Activated naive CD8-positive, alpha-beta T cell treated with anti-CD3 and anti-CD28 coated beads for 36 hours (primary cell): ENCODE measurements at places on chromosomes 2 and 18. TPM values are rescaled to one million over a fixed set of nuclear protein-coding genes. Genes with fewer than 3 reads are reported as not detected.
A peak's percentile ranks its signal among the peaks of the same experiment; 100 is the strongest.

- H3K27me3 ChIP-seq, result no peaks in the 10 kb centered on the region
- peaks cover 11% of the 10 kb centered on the region for H3K4me1 ChIP-seq
- peaks cover 4% of the 10 kb centered on the region for H3K36me3 ChIP-seq
- no peak overlapping the region for H3K4me3 ChIP-seq
Observed at GRCh38 chr2:128291161-128291843, 27.4 kb downstream of the HS6ST1 start.

- no peak overlapping the region for H3K4me3 ChIP-seq
- DNase-seq, result no peak
- no peaks in the 10 kb centered on the region for H3K4me1 ChIP-seq
- no peaks in the 10 kb centered on the region for H3K36me3 ChIP-seq
- no peaks in the 10 kb centered on the region for H3K27me3 ChIP-seq
Observed at GRCh38 chr2:203559641-203560040, 24.5 kb upstream of the RAPH1 start.

DNA sequence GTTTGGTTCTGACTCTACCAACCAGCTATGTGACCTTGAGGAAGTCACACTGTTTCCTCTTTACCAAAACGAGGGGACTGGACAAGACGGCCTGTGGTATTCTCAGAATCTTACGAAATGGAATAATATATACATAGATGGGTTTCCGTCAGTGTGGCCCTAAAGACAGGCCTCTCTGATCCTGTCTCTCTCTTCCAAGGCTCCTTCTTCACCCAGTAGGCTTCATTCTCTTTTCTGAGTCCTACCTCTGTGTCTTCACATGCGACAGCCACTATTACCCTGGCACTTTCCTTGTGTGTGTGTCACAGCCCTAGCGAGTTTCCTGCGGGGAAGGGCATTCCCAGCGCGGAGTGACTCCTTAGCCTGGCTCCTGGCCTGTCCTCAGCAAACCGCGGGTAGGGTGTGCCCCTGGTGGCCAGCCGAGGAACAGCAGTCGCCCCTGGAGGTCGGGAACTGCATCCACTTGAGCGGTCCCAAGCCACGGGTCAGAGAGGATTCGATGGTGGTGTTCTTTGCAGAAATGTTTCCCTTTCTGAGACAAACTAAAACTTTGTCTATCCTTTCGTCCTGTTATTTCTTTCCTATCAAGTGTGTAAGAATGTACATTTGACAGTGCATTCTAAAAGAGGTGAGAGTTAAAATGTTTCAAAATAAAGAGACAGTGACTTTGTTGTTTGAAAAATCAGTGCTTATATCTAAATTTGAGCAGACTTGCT, 63.3 kb downstream of the RAB31 start:
- H3K27ac ChIP-seq, result no peak overlapping the region
- peak; percentile 58 for DNase-seq
- no peak overlapping the region for H3K4me3 ChIP-seq
- H3K4me1 ChIP-seq, result no peaks in the 10 kb centered on the region

The SYT4 gene
- not detected for total RNA-seq

DNA sequence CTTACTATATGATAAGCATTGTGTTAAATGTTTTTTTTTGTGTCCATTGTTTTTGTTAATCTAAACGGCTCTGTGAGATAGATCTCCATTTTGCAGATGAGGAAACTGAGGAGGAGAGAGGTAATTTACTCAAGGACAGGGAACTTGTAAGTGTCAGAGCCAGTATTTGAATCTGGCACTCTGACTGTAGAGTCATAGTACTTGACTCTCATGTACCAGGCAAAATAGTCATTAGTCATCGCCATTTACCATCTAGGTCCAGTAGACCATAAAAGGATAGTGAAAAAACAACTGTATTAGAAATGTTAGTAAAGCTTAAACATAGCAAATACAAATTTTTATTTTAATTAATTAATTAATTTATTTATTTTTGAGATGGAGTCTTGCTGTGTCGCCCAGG, 4.8 kb downstream of the PSMD14 start:
- H3K27ac ChIP-seq, result no peak overlapping the region
- no peak for DNase-seq
- peaks cover 41% of the 10 kb centered on the region for H3K4me1 ChIP-seq
- H3K36me3 ChIP-seq, result peaks cover 32% of the 10 kb centered on the region

DNA sequence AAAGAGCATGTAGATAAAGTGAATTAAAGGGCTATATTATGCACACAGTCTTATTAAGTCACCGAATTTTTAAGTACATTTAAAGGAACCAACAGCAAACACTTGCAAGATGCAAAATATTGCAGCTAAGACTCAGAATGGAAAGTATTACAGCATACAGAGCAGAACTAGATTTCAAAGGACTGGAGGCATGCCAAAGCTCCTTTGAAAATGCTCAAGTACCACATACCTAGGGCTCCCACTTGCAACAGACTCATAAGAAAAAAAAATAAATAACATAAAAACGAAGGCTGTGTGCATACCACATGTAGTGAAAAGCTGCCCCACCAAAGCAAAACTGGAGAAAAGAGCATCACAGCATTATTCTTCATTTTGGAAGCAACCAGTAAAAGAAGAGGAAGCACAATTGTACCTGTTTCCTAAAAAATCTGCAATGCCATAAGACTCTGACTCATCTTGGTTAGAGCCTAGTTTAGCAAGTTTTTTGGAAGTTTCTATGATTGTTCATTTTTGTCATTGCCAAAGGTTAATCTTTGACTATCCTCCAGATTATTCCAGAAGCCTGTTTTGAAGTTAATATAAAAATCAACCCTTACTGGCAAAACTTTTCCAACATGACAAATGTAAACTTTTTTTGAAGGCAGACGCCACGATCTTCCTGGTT, 306.0 kb upstream of the COL3A1 start:
- H3K4me3 ChIP-seq, result no peak overlapping the region
- no peaks in the 10 kb centered on the region for H3K4me1 ChIP-seq
- H3K36me3 ChIP-seq, result no peaks in the 10 kb centered on the region
- no peak overlapping the region for H3K27ac ChIP-seq
- no peak for DNase-seq

- peaks cover 8% of the 10 kb centered on the region for H3K4me1 ChIP-seq
- no peak for DNase-seq
- no peak overlapping the region for H3K4me3 ChIP-seq
- no peaks in the 10 kb centered on the region for H3K27me3 ChIP-seq
Observed at GRCh38 chr18:44700652-44701051, 20.0 kb downstream of the SETBP1 start.

DNA sequence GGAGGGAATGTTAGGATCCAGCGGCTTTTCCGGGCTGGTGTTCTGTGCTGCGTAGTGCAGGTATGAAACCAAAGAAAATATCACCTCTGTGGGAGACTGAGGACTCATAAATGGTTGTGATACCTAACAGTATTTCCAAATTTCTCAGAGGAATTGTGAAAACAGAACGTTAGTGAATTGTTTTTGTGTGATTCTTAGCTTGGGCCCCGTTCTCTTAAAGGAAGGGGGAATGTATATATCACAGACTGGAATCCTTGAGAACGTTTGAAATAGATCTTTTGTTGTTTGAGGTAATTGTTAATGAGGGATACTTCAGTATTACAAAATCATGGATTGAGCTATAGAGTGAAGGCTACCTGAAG, 834 bp downstream of the ZNF638 start:
- peak overlapping the region; percentile 98 for H3K4me3 ChIP-seq
- H3K36me3 ChIP-seq, result peaks cover 24% of the 10 kb centered on the region
- no peaks in the 10 kb centered on the region for H3K27me3 ChIP-seq
- H3K4me1 ChIP-seq, result peaks cover 38% of the 10 kb centered on the region

The GPR75 gene
- total RNA-seq, result 1.8 TPM

The FAM110C gene
- 0.16 TPM for total RNA-seq

GRCh38 chr2:231554748-231555545, 24.7 kb upstream of the NMUR1 start:
- peaks cover 15% of the 10 kb centered on the region for H3K4me1 ChIP-seq
- no peak for DNase-seq
- H3K4me3 ChIP-seq, result no peak overlapping the region
- H3K27me3 ChIP-seq, result no peaks in the 10 kb centered on the region
- H3K27ac ChIP-seq, result no peak overlapping the region

DNA sequence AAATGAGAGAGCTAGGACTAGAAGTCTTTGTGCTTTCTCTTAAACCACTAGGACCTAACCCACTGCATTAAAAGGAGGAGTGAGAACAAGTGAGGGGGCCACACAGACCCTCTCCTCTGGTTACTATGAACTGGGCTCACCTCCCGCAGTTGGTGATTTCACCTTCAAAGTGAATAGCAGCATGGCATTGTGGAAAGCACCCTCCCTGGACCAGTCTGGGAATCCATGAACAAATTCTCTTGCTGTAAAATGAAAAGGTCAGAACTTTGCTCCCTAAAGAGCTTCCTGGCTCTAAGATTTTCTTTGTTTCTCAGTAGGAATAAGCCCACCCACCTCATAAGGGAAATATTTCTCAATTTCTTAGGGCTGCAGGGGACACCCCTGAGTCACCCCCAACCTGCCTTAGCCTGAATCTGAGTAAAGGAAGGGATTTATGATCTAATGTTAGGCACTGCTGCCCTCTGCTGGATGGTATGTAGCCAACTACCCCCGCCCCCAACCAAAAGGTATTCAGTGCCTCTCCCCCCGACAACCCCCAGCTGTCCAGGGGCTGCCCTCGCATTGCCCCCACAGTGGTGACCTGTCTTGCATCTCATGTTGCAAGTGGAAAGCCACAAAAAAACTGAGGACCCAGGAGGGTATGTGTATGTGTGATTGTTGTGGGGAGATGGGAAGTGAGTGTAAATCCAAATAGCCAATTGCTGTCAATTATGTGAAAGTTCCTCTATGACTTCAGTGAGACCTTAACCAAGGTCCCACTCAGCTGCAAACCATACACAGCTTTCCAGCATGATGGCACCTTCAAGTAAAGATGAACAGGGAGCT, 230.9 kb upstream of the SLC14A2 start:
- H3K4me3 ChIP-seq, result no peak overlapping the region
- H3K27ac ChIP-seq, result no peak overlapping the region
- H3K36me3 ChIP-seq, result no peaks in the 10 kb centered on the region
- peaks cover 42% of the 10 kb centered on the region for H3K27me3 ChIP-seq
- peaks cover 6% of the 10 kb centered on the region for H3K4me1 ChIP-seq
- peak; percentile 25 for DNase-seq

The CYP27A1 gene
- not detected for total RNA-seq

The CYTIP gene
- total RNA-seq, result 304 TPM

DNA sequence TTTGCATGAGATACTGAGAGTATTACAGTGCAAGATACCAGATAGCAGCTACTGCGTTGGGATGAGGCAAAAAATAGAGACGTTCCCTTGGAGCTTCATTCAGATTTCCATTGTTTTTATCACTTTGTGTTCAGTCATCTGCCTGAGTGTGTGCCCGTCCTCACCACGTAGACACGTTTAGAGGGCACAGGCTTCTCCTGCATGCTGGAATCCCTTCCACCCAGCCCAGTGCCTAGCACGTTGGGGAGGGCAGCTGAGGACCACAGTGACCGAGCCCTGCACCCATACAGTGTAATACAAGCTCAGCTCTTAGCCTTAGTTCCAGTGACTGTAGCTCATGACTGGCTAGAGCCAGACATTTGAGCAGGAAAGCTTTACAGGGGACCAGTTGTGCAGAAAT, 134.7 kb downstream of the GBX2 start:
- no peaks in the 10 kb centered on the region for H3K4me1 ChIP-seq
- H3K36me3 ChIP-seq, result no peaks in the 10 kb centered on the region
- no peak overlapping the region for H3K27ac ChIP-seq
- no peaks in the 10 kb centered on the region for H3K27me3 ChIP-seq

DNA sequence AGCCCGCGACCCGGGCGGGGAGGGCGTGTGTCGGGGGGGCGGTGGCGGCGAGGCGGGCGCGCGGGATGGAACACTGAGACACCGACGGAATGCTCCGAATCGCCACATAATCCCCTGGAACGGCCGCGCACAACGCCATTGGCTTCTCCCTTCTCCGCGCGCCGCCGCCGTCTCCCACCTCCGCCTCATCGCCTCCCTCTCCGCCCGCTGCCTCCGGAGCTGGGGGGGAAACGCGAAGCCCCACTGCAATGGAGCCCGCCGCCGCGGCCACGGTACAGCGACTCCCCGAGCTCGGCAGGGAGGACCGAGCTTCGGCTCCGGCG, at the start of gene PHLPP1:
PHLPP1 (plus strand) TSS at position 106 of the 323 bp plus-strand sequence; CDS start at position 249, 143 bp downstream.
- DNase-seq, result no peak
- peaks cover 2% of the 10 kb centered on the region for H3K36me3 ChIP-seq

The NOL4 gene
- total RNA-seq, result not detected
